T-helper 1 cell (primary cell): ENCODE measurements at places on chromosomes 2 and 18.

GRCh38 chr2:154032220-154032619, 160.5 kb downstream of the GALNT13 start:
- no peak for DNase-seq

DNA sequence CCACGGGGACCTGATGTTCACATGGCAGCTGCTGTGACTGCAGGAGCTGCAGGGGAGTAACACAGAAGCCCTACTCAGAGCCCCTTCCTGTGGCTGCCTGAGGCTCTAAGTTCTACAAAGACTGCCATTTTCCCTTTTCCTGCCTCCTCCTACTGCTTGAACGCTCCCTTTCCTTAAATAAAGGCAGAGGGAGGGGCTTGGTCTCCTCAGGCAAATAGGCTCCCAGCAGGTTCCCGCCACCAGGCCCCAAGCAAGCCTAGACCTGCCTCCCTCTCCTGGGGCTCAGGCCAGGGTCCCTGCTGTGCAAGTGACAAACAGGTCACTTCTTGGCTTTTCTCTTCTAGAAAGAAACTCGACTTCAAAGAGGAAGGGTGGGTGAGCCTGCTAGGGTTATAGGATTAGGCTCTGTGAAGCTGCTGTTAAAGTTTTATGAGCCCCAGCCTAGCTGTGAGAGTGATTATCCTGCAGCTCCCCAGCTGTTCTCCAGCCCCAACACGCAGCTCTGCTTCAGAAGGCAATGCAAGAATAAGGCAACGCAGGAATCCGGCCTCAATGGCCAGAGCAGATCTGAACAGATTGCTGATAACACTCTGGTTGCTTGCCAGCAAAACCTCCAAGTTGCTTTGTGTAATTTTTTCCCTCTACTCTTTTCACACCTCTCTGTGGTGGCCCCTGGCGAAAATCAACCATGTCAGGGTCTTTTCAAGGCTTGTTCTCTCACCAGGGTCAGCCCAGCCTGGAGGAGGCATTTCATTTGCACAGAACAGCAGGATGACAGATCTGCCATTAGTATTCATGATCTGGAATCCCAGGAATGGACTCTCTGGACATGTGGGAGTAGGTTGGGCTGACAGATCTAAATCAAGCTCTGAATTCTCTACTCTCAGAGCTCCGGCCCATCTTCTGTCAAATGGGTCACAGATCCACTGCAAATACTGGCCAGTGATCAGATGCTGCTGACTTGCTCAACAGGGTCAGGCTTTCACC, 71.3 kb downstream of the MRO start:
- no peak for DNase-seq

DNA sequence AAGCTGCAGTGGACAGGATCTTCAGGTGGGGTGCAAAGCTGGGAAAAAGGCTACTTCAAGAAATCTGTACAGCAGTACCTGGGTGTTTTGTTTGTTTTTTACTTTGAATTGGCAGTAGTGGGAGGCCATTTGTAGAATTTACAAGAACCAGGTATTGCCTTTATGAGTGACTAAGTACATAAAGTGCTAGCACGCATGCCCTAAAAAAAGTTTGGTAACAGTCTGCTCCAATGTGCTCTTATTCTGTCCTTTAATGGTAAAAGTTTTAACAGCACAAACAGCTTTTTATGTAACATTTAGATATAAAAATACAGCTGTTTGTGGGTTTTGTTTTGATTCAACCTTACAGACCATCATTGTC, 17.2 kb downstream of the REV1 start:
- no peak for DNase-seq

DNA sequence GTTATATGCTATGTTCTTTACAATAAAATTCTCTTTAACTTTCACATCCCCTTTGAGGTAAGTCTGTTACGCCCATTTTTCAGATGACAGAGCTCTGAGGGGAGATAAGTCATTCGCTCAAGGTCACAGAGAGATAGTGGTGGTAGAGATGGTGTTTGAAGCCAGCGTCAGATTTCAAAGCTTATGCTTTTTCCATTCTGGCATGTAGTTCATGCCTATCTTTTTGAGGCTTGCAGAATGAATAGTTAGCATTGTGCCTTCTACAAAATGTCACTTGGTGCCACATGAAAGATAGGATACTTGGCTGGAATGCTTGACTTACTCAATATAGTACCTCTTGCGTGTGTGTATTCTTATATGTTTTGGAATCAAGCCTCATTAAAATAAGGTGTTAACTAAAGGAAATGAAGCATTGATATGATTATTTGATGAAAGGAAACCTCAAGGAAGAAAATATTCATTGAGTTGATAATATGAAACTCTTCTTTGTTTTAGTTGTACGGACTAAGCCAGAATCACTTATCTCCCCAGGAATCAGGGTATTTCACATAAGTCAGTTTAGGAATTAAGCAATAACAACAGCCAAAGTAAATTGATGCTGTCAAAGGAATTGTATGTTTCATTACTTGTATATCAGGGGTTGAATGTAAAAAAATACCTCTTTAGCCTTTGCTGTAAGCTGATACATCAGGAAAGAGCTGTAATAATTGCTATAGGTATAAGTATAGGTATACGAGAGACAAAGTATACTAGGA, 15.5 kb downstream of the SPATS2L start:
- DNase-seq: no peak

DNA sequence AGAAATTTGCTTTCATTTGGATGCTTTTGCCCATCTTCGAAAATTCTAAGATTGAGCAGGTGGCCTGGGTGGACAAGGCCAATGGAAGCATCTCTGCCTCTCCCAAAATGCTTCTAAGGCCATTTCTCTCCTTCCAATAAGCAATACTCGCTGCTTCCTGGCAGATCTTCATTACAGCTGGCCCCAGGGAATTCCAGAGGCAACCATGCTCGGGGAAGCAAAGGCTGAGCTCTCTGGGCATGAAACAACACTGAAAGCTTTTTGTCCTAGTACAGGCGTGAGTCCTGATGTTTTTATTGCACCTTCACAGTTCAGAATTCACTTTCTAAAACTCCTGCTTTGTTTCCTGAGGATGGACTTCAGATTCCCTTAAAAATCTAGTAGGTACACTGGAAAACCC, 11.8 kb upstream of the NEDD4L start:
- DNase-seq: no peak

DNA sequence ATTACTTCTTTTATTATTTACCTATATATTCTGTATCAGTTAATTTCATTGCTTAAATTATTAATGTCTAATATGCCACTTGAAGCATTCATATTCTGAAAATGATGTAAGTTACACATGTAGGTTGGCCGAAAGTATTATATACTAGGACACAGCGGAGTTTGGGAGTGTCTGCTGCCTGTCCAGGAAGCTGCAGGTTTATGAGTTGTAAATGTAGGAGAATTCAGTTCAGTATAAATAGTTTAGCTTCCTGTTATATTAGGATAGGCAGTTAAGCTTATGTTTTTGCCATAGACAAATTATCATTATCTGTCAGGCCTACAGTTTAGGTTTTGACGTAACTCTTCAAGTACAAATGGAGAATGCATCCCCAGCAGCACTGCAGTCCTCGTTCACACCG, 18.9 kb upstream of the ZNF236 start:
- no peak for DNase-seq

DNA sequence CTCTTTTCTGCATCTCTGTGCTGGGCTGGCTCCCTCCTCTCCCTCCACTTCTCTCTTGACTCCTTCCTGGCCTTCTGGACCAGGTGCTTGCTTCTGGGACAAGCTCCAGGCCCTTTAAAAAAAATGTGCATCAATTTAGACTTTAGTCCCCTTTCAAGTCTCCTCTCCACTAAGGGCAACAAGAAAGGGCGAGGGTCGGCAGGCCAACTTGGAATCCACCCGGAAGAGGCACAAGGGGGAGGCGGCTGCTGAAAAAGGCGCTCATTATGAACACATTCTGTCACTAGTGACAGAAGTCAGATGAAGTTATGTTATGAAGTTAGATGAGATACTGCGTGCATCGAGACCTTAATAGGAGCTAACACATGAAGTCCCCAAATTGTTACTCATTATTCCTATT, 13.6 kb upstream of the RHOB start:
- DNase-seq: no peak

DNA sequence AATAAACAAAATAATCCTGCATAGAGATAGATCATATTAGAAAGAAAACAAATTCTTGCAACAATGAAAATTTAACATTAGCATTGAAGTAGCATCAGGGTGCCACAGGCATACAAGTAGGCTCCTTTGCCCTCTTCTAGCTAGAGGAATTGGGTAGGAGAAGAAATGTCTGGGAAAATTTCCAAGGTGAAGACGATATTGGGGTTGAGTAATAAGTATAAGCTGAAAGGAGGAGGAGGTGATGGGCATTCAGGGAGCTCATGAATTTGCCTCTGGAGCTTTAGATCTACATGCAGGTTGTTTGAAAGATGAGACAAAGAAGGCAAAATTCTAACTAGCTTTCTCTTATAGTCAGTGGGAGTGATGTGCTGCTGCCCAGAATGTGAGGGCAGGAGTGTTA, 504.9 kb downstream of the CCDC85A start:
- DNase-seq: no peak

GRCh38 chr2:187532333-187533120, 21.7 kb downstream of the TFPI start:
- DNase-seq: no peak

GRCh38 chr18:44597797-44598196, 82.9 kb upstream of the SETBP1 start:
- no peak for DNase-seq

DNA sequence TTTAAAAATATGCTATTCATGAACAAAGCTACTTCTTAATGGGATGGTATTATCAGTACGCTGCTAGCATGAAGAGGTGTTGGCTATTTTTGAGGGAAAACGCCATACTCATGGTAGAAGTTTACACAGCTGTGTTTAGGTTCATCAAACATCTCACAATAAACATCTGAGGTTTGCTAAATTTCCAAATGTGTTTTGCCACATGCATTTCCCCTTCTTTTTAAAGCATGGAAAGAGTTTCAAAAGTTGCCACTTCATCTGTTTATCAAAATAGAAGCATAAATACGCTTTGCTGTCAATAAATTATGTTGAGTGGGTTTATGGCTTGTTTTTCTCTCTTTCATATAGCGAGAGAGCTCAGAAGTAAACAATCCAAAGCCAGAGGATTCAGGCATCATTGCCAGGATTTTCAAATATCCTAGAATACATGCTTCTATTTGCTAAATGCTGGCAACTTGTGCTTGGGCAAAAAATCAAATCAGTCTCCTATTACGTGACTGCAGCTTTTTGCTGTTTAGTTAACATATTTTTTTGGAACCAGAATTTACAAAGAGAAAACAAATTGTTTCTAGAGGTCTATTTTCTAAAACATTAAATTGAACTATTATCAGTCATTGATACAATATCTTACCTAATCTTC, 1919.9 kb upstream of the LRRTM1 start:
- no peak for DNase-seq

DNA sequence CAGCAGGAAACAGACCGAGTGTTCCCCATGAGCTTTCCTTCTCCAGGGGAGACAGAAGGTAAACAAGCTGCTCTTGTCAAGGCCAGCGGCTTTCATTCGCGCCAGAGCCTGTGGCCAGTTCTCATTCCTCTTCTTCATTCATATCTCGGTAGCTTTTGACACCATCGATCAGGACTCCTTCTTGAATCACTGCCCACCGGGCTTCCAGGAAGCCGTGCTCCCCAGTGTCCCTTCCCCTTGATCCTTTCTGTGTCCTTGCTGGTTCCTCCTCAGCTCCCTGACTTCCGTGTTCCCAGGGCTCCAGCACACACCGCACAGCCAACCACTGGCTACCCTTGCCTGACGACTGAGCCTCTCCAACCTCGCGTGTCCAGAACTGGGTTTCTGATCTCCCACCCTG, 14.1 kb downstream of the SLC66A3 start:
- no peak for DNase-seq

DNA sequence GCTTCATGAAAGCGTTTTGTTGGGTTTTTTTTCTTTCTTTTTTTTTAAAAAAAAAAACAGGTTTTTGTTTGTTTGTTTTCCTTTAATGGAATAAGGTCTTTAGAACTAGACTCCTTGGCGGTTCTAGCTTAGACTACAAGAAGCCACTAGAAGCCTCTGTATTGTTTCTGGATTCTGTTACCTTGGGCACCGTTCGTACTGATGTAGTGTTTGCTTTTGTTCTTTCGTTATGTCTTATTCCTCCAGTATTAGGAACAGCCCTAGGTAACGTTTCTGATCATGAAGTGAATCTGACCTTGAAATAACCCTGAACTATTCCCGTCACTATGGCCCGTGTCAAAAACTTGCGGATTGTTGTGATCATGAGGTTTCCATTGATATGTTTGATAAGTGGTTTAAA, 164.6 kb downstream of the PTGR3 start:
- no peak for DNase-seq

DNA sequence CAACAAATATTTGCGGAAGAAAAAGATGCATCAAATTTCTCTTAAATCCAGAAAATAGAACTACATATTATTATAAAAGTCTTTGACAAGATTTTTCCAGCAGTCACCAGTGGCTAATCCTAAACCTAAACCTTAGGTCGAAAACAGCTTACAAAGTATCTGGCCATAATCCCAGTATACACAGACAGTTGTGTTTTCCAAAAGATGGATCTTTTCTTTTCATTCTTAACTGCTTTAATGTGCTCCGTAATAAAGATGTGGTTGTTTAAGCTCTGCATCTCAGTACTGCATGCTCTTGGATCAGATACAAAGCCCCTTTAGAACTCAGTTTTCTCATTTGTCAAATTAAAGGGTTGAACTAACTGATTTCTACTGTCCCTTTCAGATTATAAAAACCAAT, 247.8 kb downstream of the TXNL1 start:
- DNase-seq: no peak

DNA sequence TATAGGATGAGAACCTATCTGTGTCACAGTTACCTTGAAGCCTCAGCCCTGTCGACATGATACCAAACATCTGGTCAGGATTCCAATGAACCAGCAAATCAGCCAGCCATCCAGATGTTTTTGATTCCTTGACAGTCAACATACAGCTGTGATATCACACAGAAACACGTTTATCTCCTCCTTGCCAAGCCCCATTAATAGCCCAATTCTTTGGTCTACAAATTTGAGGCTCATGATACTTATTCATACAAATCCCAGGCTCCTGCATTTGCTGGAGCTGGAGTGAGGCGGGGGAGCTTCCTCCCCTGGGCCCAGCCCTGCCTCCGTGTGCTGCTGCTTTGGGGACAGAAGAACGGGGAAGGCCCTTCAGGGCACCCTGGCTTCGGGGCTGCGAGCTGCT, 611.6 kb upstream of the SALL3 start:
- no peak for DNase-seq

GRCh38 chr2:190843890-190844699, 36.5 kb upstream of the GLS start:
- DNase-seq: no peak

DNA sequence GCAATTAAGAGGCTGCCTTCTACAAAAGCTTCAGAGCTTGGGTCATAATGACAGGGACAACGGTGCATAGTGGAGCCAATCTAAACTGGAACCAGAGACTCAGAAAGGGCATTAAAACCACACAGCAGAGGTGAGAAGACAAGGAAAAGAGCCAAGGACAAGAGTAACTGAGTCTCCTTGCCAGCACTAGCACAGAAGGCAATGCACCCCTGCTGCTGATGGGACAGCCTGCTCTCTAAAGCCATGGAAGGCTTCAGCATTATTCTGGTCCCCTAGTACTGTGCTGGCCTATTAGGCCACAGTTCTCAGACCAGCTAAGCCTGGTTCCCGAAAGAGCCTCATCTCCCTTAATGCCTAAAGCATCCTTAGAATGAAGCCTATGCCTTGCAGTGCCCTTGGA, 15.5 kb downstream of the MYO5B start:
- DNase-seq: no peak

- DNase-seq: no peak
Observed at GRCh38 chr2:192749611-192750200, 555.0 kb upstream of the TMEFF2 start.
